ENCODE measurements at places on chromosomes 12 and 14.
A peak's percentile ranks its signal among the peaks of the same experiment; 100 is the strongest.

GRCh38 chr12:121611306-121611705 is 15.0 kb upstream of the ORAI1 start:
- no peak for DNase-seq

DNA sequence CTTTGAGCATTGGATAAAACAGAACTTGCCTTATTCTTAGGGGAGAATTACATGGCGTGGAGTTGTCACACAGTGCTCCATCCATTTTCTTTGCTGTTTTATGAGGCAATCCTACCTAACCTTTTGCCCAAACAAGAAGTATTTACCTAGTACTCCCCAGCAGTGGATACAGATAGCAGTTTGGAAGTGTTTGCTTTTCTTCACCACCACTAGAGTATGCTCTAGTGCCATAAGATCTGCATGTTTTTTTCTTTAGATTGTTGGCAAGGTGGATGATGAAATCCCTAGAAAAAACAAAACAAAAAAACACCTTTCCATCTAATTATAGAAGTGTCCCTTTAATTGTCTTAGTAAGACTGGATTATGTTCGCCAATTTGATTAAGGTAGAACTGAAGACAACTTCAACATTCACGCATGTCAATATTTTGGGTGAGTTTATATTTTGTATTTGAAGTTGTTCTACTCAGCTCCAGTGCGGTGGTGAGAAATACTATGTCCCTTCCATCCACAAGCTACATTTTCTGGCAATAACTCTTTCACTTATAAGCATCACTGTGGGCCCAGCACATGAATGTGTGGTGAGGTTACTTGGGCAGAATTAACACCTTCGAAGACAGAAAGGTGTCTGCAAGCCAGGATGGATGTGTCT is 23.6 kb upstream of the TMEM260 start:
- DNase-seq = no peak

DNA sequence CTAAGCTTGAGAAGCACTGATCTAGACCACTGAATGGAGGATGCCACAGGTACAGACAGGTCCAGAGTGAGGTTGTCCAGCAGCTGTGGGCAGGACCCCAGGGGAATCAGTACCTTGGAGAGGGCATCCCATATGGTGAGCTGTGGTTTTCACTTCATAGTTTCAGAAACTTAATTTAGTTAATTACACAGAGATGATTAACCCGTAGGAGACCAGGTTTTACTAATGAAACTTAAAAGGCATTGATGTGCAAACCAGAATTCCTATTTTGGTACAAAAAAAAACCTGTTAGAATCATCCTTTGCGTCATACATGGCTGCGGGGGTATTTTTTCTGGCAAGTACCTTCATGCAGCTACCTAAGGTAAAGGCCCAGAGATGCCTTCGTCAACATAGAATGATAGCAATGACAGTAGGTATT is 159.3 kb downstream of the DACT1 start:
- no peak for DNase-seq

DNA sequence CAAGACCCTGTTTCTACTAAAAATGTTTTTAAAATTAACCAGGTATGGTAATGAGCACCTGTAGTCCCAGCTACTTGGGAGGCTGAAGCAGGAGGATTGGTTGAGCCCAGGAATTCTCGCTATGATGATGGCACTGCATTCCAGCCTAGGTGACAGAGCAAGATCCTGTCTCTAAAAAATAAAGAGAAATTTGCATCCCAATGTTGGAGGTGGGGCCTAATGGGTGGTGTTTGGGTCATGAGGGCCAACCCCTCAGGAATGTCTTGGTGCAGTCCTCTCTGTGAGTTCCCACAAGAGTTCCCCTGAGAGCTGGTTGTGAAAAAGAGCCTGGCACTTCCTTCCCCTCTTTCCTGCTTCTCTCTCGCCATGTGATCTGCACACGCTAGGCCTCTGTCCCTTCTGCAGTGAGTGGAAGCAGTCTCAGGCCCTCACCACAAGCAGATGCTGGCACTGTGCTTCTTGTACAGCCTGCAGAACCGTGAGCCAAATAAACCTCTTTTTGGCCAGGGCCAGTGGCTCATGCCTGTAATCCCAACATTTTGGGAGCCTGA is 11.3 kb downstream of the ACOT6 start:
- DNase-seq = no peak

DNA sequence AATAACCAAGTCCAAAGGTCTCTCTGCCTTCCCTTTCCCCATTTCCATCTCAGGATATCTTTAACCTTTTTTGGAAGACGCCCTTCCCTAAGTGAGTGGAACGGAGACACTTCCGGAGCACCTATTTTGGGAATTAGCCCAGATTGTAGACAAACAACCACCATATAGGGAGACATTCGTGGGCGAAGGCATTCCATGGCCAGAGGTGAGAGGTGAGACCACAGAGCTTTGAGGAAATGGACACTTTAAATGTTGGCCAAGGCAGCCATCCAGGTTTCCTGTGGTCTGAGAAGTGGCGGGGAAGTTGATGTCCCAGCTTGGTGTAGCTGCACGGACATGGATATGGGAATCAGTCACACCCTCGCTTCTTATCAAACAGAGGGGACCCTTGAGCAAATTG is 69.4 kb upstream of the BDKRB2 start:
- DNase-seq = no peak

- no peak for DNase-seq
Measured at GRCh38 chr14:54606178-54606577, 39.2 kb downstream of the SAMD4A start.

DNA sequence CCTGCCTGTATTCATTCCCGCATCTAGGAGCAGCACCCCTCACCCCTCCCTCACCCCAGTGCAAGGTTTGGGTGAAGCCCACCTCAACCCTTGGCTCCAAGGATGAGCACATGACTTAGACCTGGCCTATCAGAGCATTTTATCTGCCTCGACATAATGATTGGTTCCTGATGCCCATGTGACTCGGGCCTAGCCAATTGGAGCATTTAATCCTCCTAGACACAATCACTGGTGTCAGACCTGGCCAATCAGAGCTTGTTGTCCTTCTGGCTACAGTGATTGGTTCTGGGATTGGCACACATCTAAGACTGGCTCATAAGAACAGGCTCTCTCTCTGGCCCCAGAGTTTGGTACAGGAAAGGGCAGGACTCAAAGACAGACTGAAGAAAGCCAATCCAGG is 73.1 kb upstream of the MYL2 start:
- no peak for DNase-seq

- no peak for DNase-seq
Measured at GRCh38 chr12:96208346-96208745, 14.2 kb downstream of the ELK3 start.

DNA sequence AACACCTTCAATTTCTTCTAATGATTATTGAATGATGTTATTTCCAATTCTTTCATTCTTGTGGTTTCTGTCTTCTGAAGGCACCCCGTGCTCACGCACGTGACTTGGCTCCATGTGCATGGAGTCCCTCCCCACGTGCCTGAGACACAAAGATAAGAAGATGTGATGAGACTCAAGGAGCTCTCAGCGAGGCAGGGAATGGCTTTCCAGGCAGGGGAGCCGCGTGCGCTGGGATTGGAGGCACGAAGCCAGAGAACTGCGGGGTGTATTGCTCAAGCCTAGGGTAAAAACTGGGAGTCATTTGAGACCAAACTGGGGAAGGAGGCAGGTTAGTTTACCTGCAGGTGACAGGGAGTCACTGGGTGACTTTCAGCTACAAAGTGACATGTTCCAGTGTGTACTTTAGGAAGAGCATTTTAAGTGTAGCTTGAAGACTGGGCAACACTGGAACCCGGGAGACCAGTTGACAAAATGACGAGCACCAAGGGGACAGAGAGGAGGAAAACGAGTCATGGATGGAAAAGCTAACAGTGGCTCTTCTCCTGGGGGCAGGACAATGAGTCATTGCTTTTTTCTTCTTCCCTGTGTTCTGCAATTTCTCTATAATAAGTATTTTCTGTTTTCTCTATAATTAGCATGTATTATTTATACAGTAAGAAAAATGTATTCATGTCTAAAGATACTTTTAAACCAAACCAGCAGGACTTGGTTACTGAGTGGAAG is 311.7 kb upstream of the FKBP4 start:
- no peak for DNase-seq

DNA sequence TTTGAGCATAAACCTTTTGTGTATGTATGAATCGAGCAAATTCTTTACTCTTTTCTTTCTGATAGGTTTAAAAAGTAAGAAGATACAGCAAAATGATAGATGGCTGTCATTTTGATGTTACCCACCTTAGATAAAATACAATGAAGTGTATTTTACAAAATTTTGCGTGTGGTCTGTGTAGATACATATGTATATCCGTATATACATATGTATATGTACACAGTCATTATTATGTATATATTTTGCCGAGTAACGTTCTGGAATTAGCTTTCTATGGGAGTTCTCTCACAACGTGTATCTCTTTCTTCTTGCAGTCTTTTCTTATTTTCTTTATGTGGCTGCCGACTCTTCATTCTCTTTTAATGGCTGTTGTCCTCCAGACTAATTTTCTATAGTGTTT is 32.4 kb upstream of the CHPT1 start:
- DNase-seq = no peak

- peak; percentile 42 for DNase-seq
Measured at GRCh38 chr12:68223067-68223747, 2.4 kb downstream of the IL26 start.

DNA sequence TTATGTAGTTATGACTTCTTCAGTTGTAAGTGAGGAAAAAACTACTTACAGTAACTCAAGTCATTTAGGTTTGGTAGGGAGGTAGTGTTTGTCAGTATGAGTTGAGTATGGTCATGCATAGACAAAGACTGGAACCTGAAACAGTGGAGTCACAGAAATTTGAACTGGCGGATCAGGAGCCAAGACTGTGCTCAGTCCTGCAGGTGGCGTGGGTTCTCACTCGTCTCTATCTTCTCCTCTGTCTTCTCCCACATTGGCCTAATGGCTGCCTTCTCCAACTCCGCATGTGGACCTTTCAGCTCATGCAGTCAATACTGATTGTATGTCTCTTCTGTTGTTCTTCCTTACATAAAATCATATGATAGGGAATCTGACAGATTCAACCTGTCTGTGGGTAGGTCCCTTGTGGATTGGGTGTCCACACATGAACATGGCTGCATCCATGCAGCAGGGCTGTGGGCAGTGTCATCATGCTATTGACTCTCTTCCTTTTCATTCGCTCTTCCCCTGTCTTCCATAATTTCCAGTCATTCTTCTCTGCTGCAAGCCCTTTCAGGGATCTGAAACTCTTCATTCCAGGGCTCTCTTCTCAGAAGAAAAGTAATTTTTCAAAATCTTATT is 78.8 kb upstream of the NEDD1 start:
- DNase-seq = no peak

GRCh38 chr14:105294142-105294597 is 6.6 kb downstream of the BRF1 start:
- DNase-seq = no peak

- DNase-seq = no peak
Measured at GRCh38 chr14:104161602-104162367, 23.4 kb downstream of the KIF26A start.

DNA sequence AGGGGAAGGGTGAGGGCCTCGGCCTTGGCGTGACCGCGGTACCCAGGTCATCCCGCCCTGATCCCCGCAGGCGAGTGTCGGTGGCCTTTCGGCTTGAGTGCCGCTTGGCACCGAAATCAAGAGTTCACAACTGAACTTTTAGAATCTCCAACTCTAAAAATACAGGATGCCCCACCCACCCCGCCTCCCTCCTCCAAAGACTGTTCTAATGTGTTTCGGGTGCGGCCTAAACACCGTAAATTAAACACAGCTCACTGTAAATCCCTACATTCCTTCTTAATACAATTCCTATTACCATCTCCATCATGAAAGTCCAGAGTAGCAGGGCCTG is 11.4 kb downstream of the SCNN1A start:
- DNase-seq = no peak

- DNase-seq = no peak
Measured at GRCh38 chr14:57797160-57797559, 68.7 kb downstream of the SLC35F4 start.

DNA sequence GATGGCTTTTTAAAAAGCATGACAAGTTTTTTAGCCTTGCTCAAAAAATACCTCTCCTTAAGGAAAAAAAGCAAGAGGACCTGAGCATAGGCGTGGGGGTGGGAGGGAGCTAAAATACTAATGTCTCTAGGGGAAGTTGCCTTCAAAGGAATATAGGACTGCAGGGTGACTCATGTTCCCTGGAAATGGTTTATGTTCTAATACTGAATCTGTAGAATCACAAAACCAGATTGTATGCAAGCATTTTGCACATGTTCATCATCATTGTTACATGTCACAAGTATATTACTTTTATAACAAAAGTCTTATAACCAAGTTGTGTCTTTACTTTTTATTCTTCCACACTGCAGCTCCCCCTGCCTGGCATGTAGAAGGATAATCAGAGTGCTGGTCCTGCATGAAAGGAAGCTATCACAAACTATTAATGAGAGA is 36.6 kb downstream of the GPR135 start:
- DNase-seq = no peak

DNA sequence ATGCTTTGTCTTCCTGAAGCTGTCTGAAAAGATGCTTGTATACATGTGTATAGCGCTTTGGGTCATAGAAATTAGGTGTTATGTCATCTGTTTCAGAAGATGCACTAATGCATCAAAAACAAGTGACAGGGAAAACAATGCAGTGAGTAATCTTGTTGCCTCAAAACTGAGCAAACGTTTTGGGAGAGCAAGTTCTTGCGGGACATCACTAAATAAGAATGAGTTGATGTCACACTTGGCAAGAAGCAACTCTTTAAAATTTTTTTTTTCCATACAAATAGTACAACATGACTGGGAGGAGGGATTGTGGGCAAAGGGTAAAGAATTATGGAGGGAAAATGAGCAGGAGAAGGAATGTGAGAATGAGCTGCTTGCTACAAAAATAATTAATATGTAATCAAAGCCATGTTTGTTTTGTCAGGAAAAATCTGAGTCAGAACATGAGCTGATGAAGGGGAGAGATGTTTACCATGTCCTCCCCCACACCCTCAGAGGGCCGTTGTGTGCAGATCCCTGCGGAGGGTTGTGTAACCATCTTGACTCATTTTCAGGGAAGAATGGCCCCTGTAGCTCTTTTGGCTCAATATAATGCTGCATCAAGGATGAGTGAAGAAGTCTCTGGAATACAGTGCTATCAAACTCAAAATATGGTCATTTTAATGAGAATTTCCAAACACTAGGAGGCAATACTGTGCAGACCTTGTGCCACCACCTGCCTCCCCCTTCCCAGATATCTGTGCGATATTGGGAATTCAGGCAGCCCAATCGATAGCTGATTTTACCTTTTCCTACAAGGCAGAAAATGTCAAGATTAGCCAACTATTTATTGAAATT is 41.4 kb downstream of the BORCS5 start:
- no peak for DNase-seq

GRCh38 chr14:104523546-104523935 is 56.0 kb upstream of the C14orf180 start:
- no peak for DNase-seq

- DNase-seq = no peak
Measured at GRCh38 chr12:25257590-25258324, 7.0 kb upstream of the KRAS start.

GRCh38 chr14:101810897-101811621 is 49.5 kb downstream of the PPP2R5C start:
- no peak for DNase-seq
